Caki2 (cell line): ENCODE measurements at places on chromosomes 6 and 20.

DNA sequence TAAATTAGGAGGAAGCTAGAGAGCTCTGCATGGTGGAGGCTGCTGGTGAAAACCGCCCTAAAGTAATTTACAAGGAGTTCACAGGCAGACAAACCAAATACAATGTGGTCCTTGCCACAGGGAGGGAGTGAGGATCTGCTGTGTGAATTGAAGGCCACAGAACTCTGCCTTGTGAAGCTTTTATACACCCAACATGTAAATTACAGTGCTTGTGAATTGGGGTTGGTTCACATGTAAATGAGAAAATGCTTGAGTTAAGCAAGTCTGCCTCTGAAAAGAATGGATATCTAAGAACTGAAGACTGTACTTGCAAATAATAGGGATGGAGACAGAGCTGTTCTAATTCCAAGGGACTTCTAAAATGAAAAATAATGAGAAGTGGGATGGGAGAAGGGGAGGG, 194.2 kb downstream of the SLC35F1 start:
- DNase-seq = no peak

GRCh38 chr6:140063021-140063399, 688.6 kb upstream of the CITED2 start:
- no peak for DNase-seq

GRCh38 chr6:154438882-154439415, 71.5 kb downstream of the CNKSR3 start:
- DNase-seq = no peak

DNA sequence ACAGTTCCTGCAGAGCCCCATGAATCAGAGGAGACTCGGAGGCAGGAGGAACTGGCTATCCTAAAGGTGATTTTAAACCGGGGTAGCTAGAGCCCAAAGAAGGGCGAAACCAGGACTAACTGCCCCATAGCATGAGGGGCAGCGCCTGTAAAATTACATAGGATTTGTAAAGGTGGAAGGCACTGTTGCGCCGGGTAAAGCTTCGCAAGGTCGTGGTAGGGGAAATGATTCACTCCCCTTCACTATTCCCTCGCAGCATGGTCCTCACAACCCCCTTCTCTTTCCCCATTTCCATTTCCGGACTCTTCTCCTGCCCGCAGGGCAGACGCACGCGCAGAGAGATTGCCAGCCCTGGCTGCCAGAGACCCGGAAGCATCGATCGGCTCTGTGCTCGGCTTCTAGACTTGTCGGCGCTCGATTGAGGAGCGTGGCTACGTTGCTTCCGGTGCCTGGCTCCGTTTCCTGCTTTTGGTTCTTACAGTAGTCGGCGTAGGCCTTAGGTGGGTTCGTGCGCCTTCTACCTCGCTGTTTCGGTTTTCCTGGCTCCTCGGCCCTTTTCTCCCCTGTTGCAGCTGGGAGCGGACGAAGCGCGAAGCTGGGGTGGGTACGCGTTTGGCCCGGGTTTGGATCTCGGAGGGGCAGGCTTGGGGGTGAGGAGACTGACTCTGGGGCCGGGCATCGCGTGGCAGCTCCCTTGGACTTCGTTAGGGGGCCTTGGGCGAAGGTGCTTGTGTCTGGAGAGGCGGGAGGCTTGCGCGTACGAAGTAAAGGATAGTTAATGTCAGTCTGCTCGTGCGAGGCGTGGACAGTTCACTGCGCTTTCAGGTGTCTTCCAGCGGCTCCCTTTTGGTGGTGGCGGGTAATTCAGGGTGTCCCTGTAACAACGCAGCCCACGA, at the start of gene SNRPB2:
Gene SNRPB2 (plus strand): TSS at position 462 of the 896 bp plus-strand sequence. CDS start 1,677 bp downstream, outside the sequence.
- DNase-seq = peak; percentile 91

- DNase-seq = no peak
Measured at GRCh38 chr6:36720251-36721141, 22.9 kb downstream of the RAB44 start.

DNA sequence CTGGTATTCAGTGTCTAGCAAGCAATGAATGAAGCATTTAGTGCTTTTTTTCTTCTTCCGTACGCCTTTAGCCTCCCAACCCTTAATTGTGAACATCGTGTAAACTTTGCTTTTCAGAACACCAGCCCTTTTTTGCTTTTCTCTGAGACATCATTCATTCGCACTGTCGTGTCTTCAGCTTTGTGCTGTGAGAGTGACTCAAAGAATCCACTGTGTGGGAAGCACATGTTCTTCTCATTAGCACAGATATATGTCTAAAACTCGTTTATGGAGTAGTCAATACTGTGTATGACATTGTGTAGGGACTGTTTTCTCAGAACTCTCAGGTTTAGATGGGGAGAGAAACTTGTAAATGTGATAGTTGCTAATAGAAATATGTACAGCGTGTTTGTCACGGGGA, 279.1 kb downstream of the FARS2 start:
- no peak for DNase-seq

DNA sequence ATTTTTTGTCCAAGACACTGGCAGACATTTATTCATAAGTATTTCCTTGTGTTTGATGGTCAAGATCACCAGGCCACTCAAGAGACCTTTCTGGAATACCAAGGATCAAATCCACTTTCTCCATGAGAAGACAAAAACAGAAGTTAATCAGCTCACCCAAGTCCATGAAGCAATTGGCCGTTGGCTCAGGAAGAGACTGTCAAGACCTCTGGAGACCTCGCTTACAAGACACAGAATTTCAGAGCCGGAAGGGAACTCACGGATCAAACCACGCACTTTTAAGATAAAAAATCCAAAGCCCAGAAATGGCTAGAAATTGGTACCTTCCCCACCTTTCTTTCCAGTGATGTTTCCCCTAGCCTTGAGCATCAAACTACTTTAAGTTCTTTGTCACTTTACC, 3.3 kb downstream of the TRERF1 start:
- DNase-seq = no peak

GRCh38 chr6:2962004-2962403, 9.4 kb downstream of the SERPINB6 start:
- DNase-seq = no peak

- DNase-seq = no peak
Measured at GRCh38 chr6:87742106-87742505, 40.1 kb upstream of the AKIRIN2 start.

GRCh38 chr6:18161431-18161830, 6.2 kb downstream of the KDM1B start:
- no peak for DNase-seq
